ENCODE measurements at places on chromosomes 5 and 9.

DNA sequence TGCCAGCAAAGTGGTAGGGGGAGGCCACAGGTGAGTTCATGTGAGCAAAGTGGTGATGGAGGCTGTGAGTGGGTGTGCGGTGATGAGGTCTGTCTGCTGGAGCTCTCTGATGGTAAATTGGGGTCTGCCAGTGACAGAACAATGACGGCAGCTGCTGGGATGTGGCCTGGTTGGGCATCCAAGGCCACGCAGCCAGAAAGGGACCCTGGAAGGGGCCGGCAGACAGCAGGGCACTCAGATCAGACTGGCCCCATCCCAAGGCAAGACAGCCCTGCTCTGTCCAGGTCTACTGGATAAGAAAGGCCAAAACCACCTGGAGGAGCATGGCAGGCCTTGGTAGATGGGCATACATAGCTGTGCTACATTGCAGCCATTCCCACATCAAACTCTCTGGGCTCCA lies 412.9 kb upstream of the RGMB start:
- DNase-seq, result no peak

DNA sequence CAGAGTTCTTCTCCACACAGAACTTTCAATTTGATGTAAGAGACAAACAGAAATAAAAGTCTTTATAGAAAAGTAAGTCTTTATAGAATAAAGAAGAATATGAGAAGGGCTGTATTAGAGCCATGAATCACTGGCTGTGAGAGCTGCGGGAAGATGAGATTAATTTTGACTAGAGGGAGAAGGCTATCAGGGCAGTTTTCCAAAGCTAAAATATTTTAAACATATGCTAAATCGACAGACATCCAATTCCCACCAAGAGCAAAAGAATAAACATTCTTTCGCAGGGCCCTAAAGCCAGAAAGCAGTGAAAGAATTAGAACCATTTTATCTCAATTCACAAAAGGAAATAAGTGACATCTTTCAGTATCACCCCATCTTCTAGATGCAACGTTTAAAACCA lies 208.3 kb upstream of the MAP3K1 start:
- DNase-seq, result no peak

- DNase-seq, result no peak
These were observed 6.4 kb upstream of the SLC12A7 start for GRCh38 chr5:1118231-1118698.

GRCh38 chr5:73327908-73328455 lies 120.6 kb downstream of the FOXD1 start:
- DNase-seq, result no peak

GRCh38 chr9:31089549-31090221 lies 1294.8 kb upstream of the ACO1 start:
- DNase-seq, result no peak

GRCh38 chr9:73104342-73104741 lies 47.3 kb upstream of the ANXA1 start:
- DNase-seq, result no peak

DNA sequence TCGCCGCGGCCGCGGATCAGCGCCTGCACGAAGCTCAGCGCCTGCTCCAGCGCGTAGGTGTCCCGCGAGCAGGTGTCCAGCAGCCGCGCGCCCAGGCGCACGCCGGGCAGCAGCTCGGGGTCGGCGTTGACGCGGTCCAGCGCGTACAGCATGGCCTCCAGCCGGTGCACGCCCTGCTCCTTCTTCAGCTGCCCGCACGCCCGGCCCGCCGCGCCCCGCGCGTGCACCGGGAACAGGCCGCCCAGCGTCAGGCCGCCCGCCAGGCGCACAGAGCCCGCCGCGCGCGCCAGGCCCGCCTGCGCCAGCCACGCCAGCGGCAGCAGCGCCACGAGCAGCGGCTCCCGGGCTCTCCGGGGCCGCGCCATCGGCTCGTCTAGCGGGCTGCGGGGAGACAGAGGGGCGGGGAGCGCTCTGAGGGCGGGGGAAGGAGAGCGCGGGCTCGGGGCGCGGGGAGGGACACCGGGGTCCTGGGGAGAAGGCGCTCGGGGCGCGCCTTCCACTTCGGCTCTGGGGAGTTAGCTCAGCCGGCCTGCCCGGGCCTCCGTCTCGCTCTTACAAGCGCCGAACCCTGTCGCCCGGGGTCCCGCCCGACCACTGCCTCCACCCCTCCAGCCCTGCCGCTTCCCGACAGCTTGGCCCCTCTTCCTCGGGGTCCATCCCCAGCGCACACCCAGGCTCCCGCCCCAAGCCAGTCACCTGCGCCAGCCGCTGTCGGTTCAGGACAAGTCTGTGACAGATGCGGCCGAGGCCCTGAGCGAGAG lies at the start of gene GRM6:
Gene GRM6, minus strand, starts transcription at position 741 of the 761 bp plus-strand sequence. Its CDS starts 376 bp downstream, at position 365.
- DNase-seq, result no peak

DNA sequence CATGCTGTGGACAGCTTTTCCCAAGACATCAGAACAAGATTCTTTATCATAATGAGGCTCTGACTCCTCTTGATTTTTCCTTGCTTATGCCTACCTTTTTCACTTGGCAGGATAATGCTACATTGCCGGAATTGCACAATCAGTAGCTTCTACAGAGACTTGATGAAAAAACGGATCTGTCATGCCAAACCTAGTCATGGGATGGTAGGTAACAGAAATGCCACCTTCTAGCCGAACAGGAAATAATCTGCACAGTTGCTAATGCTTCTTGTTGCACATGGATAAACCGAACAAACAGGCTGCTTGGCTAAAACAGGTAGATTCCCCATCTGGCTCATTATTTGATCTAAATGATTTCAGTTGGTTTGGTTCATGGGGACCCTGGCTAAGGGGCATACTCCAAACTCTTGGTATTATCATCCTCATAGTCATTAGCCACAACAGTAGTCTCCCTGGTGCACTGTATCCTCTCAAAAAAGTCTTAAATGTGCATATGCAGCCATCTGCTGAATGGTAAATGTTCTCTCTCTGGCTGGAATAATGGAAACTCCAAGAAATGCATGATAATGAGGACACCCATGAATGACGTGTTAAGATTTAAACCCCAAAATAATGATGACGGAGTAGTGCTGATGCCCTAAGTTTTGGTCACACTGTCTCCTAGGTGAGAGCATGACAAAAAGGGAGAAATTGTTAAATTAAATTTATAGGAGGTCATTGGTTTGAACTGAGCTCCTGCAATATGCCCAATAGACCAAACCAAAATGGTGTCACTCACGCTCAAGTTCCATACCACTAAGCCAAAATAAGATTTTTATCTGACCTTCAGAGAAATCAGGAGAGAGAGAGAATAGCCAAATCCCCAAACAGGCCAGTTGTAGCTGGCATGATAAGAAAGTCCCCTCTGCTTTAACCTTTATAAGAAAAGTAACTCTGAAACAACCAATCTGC lies 47.0 kb downstream of the RAPGEF1 start:
- no peak for DNase-seq

DNA sequence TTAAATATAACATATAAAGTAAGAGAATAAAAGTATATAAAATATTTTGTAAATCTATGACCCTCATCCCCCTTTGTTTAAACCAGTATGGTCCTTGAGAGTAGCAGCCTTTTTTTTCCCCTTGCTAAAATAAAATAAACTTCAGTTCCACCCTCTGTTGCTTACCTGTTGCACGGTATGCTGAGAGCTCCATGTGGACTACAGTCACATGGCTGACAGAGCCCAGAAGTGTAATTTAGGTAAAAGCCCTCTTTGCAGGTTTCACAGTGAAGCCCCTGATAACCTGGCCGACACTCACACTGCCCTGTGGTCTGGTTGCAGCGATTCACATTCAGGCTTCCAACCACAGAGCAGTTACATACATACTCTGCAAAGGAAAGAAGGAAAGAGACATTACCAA lies 55.1 kb downstream of the MEGF9 start:
- DNase-seq, result no peak

GRCh38 chr5:126124706-126125345 lies 298.4 kb upstream of the GRAMD2B start:
- DNase-seq, result no peak

GRCh38 chr5:80054682-80055081 lies 19.5 kb downstream of the THBS4 start:
- no peak for DNase-seq

DNA sequence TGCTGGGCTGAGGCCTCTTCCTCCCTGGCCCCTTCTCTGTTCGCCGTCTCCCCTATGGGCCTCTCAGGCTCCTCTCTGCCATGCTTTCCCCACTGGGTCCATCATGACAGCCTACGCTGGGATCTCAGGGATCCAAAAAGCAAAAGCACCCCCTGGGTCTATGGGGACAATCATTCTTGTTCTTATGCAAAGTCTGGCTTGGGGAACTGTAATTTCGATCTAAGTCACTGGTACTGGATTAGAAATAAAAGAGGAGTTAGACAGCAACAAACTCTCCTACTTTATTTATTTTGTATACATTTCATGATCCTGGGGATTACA lies 86.6 kb downstream of the SLC38A9 start:
- no peak for DNase-seq

DNA sequence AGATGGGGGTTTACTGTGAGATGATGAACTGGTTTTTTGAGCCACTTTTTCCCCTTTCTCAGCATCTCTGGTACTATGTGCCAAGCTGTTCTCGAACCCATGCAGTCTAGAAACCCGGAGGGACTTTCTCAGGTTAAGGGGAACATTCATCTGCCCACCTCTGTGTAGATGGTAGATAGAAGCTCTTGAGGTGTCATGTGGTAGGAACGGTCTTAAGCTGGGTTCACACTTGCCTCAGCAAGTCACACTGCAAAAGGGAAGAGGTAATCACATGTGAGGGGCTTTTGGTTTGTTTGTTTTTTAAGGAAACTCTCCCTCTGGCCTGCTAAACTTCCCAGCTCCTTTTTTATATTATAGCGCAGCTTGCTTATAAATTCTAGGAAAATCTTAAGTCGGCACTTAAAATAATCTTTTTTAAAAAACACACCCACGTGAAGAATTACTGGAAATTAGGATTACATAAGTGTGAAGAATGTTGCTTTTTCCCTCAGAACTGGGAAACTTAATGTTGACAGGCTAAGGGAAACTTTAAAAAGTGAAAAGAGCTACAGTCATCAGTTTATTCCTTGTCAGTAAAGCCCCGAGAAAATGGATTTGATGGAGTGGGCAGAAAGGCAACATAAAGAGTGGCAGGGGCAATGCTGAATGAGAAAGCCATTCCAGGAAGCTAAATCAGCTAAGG lies 430.3 kb downstream of the ARHGEF28 start:
- DNase-seq, result no peak

GRCh38 chr5:109324351-109324750 lies 85.4 kb downstream of the PJA2 start:
- no peak for DNase-seq

DNA sequence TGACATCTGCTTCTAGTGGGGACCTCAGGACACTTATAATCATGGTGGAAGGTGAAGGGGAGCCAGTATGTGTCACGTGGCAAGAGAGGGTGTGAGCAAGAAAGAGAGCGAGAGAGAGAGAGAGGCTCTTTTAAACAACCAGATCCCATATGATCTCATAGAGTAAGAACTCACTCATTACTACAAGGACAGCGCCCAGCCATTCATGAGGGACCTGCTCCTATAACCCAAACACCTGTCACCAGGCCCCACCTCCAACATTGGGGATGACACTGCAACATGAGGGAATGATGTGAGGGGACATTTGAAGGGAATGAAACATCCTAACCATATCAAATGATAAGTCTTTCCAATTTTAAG lies 427.5 kb downstream of the EFNA5 start:
- DNase-seq, result no peak

DNA sequence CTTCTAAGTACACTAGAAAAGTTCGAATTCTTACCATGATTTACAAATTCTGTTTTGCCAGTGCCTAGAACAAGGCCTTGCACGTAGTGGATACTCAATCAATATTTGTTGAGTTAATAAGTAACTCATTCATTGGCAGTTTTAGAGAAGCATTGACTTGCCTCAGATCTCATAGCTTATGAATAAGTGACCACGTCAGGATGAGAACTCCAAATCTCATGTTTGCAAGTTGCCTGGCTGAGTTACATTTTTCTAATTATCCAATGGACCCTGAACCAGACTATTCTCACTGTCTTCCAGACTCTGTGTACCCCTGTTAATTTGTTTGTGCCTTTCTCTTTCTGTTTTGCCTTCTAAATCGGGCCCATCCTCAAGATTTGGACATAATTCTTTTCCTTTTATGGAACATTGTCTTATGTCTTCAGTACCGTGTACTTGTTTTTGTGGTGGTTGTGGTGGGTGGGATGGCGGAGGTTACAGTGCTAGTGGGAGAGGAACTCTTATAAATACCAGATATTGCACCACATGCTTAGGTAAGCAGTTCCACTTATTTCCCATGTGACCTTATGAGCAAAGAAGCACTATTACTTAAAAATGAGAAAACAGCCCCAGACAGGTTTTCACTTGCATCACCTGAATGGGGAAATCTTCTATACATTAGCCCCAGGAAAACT lies 96.3 kb downstream of the UNC13B start:
- no peak for DNase-seq

DNA sequence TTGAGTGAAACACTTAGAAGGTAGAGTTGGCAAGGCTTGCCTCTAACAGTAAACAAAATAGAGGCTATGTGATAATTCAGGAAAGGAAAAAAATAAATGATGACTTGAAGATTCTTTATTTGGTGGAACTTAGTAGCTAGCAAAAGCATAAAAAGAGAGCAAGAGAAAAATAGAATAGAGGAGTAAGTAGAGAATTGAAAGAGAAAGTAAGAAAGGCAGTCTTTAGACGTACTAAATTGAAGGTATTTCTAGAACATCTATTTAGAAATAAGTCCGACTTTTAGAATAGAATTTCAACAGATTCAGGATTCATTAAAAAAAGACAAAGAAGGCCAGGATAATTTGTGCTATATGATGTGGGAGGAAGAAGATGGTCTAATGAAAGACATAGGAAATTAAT lies 128.1 kb upstream of the MINAR2 start:
- no peak for DNase-seq

- no peak for DNase-seq
These were observed 953 bp downstream of the UBE2QL1 start for GRCh38 chr5:6449465-6450158.

- DNase-seq, result no peak
These were observed 8.4 kb downstream of the PDCL start for GRCh38 chr9:122819791-122820489.

GRCh38 chr9:137482094-137482781 lies 23.1 kb upstream of the NSMF start:
- no peak for DNase-seq

- DNase-seq, result no peak
These were observed 132.2 kb downstream of the ZNF354C start for GRCh38 chr5:179192185-179192890.

DNA sequence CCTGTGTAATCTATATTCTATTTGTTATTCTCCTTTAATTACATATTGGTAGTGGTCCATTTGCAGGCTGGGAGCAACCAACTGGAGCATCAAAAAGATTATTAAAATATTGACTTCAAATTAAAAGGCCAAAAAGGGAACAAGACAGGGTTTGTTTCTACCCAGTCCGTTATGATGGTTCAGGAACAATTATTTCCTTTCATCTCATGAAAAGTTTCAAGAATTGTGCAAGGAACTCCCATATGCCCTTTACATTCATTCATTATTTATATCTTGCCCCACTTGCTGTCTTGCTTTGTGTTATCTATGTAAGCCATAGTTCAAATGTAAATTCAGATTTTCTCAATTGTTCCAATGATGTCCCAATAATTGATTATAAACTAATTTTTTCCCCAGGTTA lies 58.7 kb upstream of the TLE1 start:
- DNase-seq, result no peak

GRCh38 chr5:135576075-135576599 lies 2.7 kb downstream of the CXCL14 start:
- DNase-seq, result no peak

Measured in Jurkat, Clone E6-1 (cell line).